ENCODE measurements at places on chromosomes 7 and 10. TPM values are rescaled to one million over a fixed set of nuclear protein-coding genes. Genes with fewer than 3 reads are reported as not detected.

GRCh38 chr10:60818134-60818770 is 40.0 kb downstream of the CDK1 start:
- no peak overlapping the region for H3K4me3 ChIP-seq
- H3K36me3 ChIP-seq, result no peaks in the 10 kb centered on the region
- H3K4me1 ChIP-seq, result peaks cover 46% of the 10 kb centered on the region
- H3K27me3 ChIP-seq, result no peaks in the 10 kb centered on the region

GRCh38 chr7:39099146-39099545 is 121.4 kb downstream of the POU6F2 start:
- DNase-seq, result no peak
- no peak overlapping the region for H3K4me3 ChIP-seq
- H3K27ac ChIP-seq, result no peak overlapping the region
- H3K36me3 ChIP-seq, result no peaks in the 10 kb centered on the region
- H3K27me3 ChIP-seq, result no peaks in the 10 kb centered on the region

GRCh38 chr7:90216080-90216674 is 4.6 kb downstream of the STEAP2 start:
- no peak overlapping the region for H3K4me3 ChIP-seq
- no peak for DNase-seq
- H3K36me3 ChIP-seq, result no peaks in the 10 kb centered on the region
- H3K4me1 ChIP-seq, result peaks cover 6% of the 10 kb centered on the region
- no peak overlapping the region for H3K27ac ChIP-seq
- H3K27me3 ChIP-seq, result peaks cover 40% of the 10 kb centered on the region

GRCh38 chr10:13871776-13872175 is 285.0 kb downstream of the PRPF18 start:
- DNase-seq, result no peak
- peaks cover 46% of the 10 kb centered on the region for H3K4me1 ChIP-seq
- no peak overlapping the region for H3K27ac ChIP-seq
- H3K27me3 ChIP-seq, result no peaks in the 10 kb centered on the region
- peaks cover 9% of the 10 kb centered on the region for H3K36me3 ChIP-seq
- no peak overlapping the region for H3K4me3 ChIP-seq

GRCh38 chr10:30445711-30446110 is 11.7 kb downstream of the MAP3K8 start:
- H3K36me3 ChIP-seq, result peaks cover 30% of the 10 kb centered on the region
- peak overlapping the region; percentile 79 for H3K27ac ChIP-seq
- DNase-seq, result no peak
- peaks cover 19% of the 10 kb centered on the region for H3K4me1 ChIP-seq
- H3K27me3 ChIP-seq, result no peaks in the 10 kb centered on the region
- H3K4me3 ChIP-seq, result no peak overlapping the region

DNA sequence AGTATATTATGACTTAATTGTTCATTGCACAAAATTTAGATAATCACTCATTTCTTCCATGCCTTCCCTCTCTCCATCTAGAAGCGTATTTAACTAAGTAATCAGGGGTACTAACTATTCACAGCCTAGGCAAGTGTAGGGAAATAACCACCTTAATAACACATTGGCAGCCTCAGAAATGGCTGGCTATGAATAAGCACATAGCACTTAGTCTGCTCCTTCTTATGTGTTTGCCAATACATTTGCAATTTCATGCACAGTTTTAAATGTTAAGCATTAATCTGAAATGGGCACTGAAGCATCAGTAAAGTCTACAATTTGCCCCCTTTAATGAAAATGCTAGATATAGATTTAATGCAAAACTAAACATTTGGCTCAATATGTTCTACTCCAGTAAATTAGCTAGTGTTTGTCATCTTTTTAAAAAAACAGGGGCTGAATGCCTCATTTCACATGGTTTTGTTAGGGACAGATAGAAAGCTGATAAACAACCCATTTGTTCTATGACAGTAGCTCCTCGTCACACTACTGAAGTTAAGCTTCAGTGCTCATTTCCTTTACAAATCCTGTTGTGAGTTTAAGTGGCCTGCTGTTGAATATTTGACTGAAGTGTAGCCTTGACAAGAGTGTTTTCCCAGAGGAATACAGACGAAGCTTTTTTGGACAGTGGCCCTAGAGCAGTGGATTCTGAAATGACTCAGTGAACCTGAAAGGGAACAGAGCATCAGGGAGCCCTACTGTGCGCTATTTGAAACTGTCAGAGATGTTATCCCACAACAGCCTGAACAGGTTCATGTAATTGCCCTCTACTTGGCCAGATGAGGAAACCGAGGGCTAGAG is 30.5 kb downstream of the HHEX start:
- H3K27me3 ChIP-seq, result peaks cover 18% of the 10 kb centered on the region
- no peaks in the 10 kb centered on the region for H3K36me3 ChIP-seq
- H3K4me3 ChIP-seq, result no peak overlapping the region
- H3K4me1 ChIP-seq, result no peaks in the 10 kb centered on the region
- no peak for DNase-seq

DNA sequence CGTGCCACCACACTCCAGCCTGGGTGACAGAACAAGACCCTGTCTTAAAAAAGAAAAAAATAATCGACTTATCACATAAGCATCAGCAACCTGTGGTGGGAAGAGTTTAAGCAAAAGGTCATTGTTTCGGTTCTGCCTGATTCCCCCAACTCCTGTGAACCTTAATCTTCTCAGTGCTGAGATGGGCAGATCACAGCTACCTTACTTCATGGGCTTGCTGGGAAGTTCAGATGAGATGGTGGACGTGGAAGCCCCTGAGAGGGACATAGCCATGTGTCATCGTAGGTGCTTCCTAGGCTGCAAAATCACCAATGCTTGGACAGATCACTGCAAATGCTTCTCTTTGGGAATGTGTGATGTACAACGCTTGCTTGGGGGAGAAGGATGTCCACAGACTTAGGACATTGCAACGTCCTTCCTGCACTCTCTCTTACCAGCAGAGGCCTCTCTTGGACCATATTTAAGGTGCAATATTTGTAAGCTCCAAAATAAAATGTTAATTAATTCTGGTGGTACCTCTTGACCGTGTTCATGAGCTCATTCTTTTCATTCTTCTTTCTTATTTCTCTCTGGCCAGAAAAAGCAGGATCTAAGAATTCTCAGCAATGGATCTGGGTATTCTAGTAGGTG is 8.6 kb downstream of the GJD4 start:
- DNase-seq, result no peak
- H3K4me3 ChIP-seq, result no peak overlapping the region
- no peaks in the 10 kb centered on the region for H3K36me3 ChIP-seq
- peaks cover 2% of the 10 kb centered on the region for H3K27me3 ChIP-seq

DNA sequence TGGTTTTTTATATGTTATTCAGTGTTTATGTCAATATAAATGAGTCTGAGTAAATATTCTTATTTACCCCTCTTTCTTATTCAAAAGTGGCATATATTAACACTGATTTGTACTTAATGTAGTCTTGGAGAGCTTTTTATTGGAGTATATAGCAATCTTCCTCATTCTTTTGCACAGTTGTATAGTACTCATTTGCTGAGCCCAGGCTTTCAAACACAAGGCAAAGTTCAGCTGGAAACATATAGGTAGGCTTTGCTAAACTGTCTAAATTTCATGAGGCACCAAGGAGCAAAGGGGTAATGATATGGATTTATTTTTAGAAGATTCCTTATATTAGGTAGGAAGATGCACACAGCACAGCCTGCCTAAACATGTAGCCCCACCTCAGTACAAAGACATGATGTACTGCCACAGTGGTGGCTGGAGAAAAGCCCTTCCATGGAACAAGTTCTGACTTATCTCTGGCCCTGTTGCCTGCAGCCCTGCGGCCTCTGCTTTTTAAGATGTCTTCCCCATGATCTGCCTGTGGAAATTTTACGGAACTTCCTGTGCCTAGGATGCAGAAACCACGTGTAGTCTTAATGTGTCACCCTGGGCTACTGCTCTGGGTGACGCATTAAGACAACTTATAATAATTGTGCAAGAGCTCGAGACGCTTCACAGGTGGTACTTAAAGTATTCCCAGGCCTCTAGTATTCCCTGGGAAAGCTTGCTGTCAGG is 9.6 kb upstream of the PDCD4 start:
- no peak overlapping the region for H3K4me3 ChIP-seq
- H3K27ac ChIP-seq, result no peak overlapping the region
- no peak for DNase-seq
- H3K36me3 ChIP-seq, result no peaks in the 10 kb centered on the region
- no peaks in the 10 kb centered on the region for H3K27me3 ChIP-seq

The TCAF2 gene
- 2.3 TPM for total RNA-seq

The PRPS1L1 gene
- not detected for total RNA-seq

The MAGI2 gene
- total RNA-seq, result 5.8 TPM

The SPAG6 gene
- total RNA-seq, result not detected

The ALOX5 gene
- not detected for total RNA-seq

The C7orf57 gene
- not detected for total RNA-seq

All from chondrocyte (in vitro differentiated cells).